A172 (cell line): ENCODE measurements at places on chromosomes 6 and 20. TPM values are rescaled to one million over a fixed set of nuclear protein-coding genes. Genes with fewer than 3 reads are reported as not detected.

GRCh38 chr6:167789358-167789757 lies 37.4 kb upstream of the AFDN start:
- no peak for DNase-seq

Gene MYMX
- not detected in 2 replicates for total RNA-seq

DNA sequence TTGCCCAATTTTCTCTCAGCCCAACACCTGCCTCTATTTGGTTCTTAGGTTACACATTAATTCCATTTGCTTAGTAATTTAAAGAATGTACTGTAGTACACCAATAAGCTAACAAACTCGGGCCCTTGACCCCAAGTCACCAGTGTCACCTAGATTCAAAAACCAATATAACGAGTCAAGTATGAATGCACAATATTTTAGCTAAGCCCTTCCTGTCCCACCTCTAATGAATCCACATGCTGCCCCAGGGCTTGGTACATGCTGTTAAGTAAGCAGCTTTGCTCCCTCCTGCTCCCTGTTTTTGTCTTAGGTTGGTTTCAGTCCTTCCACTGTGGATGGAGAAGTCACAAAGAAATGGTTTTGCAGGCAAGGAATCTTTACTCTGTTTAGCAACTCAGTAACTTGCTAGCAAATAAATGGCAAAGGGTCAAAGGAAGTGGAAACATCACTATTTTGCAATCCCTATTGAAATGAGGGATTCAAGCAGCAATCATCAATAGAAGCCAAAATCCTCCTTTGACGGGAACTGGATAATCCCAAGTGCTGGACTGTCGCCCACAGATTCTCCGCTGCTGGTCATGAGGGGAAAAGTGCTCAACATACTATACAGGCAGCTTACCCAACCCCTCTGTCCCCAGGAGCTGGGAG lies 5.0 kb upstream of the MPC1 start:
- no peak for DNase-seq

- no peak for DNase-seq
Measured at GRCh38 chr6:23213193-23213592, 643.8 kb downstream of the HDGFL1 start.

Gene HLA-DRB5
- total RNA-seq: not detected in 2 replicates

DNA sequence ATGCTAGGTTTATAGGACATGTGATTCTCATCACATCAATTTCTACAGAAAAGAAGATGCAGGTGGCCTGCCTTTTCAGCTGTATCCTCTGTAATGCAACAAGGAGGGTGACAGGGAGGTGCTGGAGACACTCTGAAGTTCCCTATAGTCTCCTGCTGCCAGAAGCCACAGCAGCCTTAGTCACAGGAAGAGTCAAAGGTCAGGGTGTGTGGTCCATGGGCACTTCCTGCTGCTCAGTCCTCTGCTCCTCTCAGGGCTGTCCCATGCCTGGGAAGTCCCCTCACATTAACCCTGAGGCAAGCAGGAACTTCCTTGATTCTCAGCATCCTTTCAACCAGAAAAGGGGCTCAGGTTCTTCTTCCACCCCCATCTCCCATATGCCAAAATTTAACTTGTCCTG lies 144.8 kb upstream of the FOXA2 start:
- peak; percentile 84 for DNase-seq

GRCh38 chr6:81734081-81734480 lies 18.4 kb downstream of the TENT5A start:
- DNase-seq: no peak

DNA sequence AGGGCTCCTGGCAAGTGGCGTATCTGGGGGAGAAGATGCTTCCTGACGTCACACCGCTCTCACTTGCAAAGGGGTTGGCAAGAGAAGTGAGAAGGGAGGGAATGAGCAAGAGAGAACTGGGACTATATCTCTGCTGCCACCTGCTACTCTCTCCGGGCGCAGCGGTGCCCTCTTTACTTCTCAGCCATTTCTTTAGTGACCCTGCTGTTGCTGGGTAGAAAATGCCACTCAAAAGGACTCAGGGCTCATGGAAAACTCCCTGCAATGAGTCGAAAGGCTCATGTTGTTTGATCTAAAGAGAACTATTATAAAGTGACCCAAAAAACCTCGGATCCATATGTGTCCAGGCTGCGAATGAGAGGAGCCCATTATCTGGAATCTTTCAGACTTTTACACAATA lies 401.8 kb downstream of the SAMD5 start:
- DNase-seq: no peak

GRCh38 chr6:31419842-31420241 lies 16.4 kb downstream of the MICA start:
- no peak for DNase-seq

Gene SNAP91
- total RNA-seq: not detected in 2 replicates

DNA sequence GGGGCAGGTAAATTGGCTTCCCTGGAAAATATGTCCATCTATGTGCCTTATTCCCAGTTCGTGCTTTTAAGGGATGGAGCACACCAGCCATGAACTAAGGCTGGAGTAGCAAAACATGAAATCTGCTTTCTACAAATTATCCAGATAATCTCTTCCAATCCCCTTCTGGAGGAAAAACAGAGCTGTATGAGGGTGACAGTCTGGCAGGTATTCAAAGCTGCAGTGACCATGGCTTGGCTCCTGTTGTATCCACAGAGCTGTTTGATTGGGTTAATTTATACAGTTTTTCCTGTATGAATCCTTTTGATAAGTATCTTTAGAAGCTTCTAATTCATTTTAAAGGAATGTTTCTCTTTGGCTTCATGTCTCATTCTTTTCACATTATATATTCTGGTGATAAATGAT lies 144.4 kb downstream of the AIG1 start:
- no peak for DNase-seq

GRCh38 chr20:6473197-6473596 lies 294.3 kb upstream of the BMP2 start:
- DNase-seq: no peak

Gene EFCAB8
- not detected in 2 replicates for total RNA-seq

- DNase-seq: peak; percentile 57
Measured at GRCh38 chr6:75208298-75209183, 2.7 kb upstream of the COL12A1 start.

DNA sequence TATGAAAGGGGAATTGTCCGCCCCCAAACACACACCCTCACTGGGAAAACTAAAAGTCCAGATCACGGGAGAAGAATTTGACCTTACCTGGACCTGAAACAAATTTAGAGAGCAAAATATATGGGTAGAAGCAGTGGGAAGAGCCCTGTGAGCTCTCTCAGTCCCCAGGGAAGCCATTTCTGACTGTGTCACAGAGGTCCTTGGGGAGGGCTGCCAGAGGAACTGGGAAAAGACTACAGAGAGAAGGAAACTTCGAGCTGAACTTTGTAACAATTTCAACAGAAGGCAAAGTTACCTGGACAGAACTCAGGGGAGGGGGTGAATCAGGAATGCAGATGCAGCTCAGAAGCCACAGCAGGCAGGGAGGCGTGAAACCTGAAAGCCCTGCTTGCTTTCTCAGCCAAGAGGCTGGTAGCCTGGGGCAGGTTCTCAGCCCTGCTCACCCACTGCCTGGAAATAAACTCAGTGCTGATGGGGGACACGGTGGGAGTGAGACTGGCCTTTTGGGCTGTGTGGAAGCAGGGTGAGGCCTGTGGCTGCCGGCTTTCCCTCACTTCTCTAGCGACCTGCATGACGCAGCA lies 163.8 kb downstream of the TMEM200A start:
- no peak for DNase-seq

- DNase-seq: peak; percentile 73
Measured at GRCh38 chr20:3729811-3730540, 2.5 kb upstream of the HSPA12B start.

GRCh38 chr20:10171864-10172751 lies 46.5 kb upstream of the SNAP25 start:
- DNase-seq: peak; percentile 54

- no peak for DNase-seq
Measured at GRCh38 chr6:38656896-38657295, 17.2 kb upstream of the BTBD9 start.

Gene AKAP7
- 7.0 and 7.9 TPM in 2 replicates for total RNA-seq

Gene SGK1
- total RNA-seq: 161 and 209 TPM in 2 replicates

DNA sequence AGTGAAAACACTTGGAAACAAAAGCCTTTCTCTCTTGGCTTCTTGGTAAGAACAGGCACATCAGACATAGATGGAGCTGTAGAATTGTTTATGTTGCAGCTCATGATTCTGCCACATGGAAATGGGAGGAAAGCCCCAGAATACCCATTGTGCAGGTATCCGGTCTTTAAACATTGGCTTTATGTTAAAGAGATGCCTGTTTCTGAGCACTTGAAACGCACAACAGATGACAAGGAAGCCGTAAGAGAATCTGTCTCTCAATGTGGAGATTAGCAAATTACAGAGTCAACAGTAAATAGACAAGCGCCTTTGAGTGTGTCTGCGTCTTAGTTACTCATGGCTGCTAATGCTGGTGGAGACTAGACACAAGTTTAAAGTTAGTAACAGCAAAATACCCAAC lies 10.5 kb downstream of the TNFAIP3 start:
- DNase-seq: no peak

DNA sequence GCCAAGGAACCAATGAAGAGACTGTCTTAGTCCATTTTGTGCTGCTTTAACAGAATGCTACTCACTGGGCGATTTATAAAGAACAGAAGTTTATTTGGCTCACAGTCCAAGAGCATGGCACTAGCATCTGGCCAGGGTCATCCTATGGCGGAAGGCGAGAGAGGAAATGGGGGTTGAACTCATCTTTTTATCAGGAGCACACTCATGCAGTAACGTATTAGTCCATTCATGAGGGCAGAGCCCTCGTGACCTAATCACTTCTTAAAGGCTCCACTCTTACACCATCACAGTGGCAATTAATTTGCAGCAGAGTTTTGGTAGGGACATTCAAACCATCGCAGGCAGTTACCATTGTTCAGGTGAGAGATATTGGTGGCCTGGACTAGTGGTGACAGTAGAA lies 8.5 kb downstream of the ARFGEF2 start:
- no peak for DNase-seq

Gene GPX5
- not detected in 2 replicates for total RNA-seq

GRCh38 chr6:81169166-81169565 lies 583.3 kb downstream of the TENT5A start:
- DNase-seq: no peak

DNA sequence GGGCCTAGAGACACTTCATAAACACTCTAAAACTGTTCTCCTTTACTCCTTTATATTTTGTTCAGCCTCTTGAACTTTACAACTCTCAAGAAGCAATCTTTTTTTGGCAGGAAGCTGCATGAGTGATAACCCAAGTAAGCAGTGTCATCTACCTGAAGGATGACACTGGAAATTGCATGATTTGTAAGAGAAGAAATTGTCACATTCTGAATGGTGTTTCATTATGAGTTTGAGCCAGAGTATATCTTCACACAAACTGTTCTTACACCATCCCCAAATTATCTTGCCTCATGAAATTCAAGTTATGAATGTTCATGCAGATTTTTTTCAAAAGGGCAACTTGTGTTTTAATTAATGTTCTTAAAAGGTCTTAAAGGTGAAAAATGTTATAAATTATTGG lies 799.3 kb downstream of the TBC1D32 start:
- DNase-seq: no peak

Gene BFSP1
- total RNA-seq: 8.3 and 9.7 TPM in 2 replicates

GRCh38 chr20:58731192-58731591 lies 38.6 kb downstream of the NPEPL1 start:
- DNase-seq: no peak

- DNase-seq: peak; percentile 59
Measured at GRCh38 chr6:131831392-131831791, 23.6 kb downstream of the ENPP1 start.
